ENCODE measurements at places on chromosomes 13 and 19.
A peak's percentile ranks its signal among the peaks of the same experiment; 100 is the strongest.

DNA sequence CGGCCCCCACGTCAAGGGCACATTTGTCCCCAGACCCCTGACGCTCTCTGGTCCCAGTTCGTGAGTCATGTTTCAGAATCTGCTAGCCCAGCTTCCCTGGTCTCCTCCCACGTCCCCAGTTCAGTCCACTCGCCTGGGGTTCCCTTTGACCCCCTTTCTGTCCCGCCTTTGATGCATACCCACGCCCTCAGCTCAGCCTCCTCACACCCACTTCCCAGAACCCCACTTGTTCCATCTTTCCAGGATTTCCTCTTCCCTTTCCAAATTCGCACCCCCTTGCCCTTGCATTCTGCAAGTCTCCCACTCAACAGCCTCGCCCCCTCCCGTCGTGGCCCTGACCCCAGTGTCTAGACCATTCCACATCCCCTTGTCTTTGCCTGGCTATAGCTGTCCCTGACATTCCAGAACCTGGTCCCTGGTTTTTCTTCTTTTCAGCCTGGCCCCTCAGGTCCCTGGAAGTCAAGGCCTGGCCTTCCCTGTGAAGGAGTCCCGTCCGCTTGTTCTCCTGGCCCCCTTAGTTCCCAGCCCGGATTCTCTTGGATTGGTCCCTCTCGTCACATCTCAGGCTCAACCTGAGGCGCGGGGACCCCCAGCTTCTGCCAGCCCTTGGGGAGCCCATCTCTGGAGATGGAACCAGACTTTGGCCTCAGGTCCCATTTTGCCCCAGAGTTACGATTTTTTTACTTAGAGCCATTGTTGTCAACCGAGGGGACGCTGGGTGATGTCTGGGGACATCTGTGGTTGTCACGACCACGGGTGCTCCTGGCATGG is 1.3 kb downstream of the NCLN start:
- DNase-seq, result no peak

DNA sequence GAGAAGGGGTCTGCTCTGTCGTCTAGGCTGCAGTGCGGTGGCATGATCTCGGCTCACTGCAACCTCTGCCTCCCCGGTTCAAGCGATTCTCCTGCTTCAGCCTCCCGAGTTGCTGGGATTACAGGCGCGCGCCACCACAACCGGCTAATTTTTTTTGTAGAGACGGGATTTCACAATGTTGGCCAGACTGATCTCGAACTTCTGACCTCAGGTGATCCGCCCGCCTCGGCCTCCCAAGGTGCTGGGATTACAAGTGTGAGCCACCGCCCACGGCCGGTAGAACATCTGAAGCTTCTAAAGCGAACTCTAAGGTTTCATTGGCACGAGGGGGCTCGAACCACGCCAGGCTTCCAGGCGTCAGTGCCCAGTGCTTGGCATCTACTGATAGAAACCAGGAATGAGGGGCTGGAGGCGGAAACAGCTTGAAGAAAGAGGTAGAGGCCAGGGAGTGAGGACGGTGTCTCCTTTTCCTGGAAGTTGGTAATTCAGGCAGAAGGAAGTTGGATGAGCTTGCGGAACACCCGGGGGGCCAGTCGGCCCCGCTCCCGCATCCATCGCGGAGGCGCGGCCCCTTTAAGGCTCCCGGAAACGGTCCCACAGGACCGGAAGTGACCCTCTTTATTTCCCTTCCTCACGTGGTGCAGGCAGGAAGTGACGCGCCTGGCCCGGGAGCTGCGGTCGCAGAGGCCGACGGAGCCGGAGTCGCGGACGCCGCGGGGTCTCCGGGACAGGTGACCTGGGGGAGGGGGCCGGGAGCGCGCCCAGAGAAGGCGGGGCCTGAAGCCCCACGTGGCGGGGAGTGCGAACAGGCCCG is at the start of gene CCDC9:
Gene CCDC9, plus strand, starts transcription at position 647 of the 814 bp plus-strand sequence. CDS start 1,876 bp downstream, outside the sequence.
- DNase-seq, result peak; percentile 93

GRCh38 chr19:13001502-13002165 is 6.4 kb downstream of the NFIX start:
- DNase-seq, result no peak

DNA sequence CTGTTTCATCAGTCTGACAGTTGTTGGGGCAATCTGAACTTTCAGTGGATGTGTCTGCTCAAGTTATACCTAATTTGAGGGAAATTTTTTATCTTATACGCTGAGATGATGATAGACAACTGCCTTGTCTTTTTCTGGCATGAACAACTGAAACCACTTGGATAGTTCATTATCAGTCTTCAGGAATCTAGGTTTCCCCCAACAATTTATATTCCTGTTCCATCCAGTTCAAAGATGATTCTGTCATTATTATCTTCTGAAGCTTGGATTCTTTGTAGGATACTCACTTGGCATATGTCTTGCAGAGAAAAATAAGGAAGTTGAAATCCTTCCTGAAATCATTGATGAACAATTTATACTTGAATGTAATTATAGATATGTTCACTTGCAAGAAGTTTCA is 193.7 kb downstream of the LMO7 start:
- no peak for DNase-seq

DNA sequence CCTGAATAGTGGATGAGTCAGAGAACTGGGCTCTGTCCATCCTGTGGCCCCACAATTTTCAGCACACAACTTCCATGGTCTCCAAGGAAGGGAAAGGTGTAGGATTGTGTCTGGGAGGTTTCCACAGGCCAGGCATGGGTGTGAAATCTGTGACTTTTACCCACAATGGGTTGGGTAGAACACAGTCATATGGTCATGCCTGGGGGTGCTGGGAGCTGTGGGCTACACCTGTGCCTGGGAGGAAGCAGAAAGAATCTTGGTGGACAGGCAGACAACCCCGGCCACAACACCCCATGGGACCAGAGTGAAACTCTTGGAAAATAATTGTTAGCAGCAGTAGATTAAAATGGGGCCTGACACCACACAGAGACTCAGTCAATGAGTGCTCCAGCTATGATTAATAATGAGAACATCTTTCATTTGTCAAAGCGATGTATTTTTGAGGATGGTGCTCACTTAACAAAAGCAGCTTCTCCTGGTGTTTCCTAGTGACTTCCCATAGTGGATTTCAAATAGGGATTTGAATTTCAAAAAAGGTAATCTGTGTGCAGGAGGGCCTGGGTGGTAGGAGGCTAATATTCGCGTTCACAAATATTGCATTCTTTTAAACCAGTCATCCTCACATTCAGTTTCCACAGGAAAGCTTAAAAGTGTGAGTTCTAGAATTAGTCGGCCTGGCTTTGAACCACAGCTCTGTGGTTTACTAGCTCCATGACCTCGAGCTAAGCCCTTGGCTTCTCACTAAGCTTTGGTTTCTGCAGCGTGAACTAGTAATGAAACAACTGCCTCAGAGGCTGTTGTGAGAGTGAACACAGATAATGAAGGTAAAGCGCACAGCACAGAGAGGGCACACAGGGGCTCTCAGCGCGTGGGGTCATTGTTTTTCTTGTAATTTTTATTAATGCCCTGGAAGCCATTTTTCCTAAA is 89.3 kb upstream of the UQCRFS1 start:
- DNase-seq, result no peak

GRCh38 chr13:90709319-90709718 is 638.2 kb upstream of the MIR17HG start:
- no peak for DNase-seq

DNA sequence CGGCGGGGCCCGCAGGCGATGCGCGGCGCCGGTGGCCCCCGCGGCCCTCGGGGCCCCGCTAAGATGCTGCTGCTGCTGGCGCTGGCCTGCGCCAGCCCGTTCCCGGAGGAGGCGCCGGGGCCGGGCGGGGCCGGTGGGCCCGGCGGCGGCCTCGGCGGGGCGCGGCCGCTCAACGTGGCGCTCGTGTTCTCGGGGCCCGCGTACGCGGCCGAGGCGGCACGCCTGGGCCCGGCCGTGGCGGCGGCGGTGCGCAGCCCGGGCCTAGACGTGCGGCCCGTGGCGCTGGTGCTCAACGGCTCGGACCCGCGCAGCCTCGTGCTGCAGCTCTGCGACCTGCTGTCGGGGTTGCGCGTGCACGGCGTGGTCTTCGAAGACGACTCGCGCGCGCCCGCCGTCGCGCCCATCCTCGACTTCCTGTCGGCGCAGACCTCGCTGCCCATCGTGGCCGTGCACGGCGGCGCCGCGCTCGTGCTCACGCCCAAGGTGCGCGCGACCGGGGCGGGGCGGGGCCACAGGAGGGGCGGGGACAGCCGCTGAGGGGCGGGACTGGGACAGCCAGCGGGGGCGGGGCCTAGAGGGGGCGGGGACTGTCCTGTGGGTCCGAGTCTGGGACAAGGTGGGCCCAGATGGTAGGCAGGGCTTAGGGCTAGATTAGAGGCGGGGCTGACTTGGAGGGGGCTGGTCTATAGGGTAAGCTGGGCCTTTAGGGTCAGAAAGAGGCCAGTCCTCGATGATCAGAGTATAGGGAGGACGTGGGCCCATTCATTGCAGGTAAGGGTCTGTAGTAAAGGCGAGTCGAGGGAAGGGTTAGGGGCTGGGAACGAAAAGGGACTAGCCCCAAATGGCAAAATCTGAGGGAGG is 5.1 kb downstream of the GRIN2D start:
- DNase-seq, result peak; percentile 58

GRCh38 chr19:7685546-7686445 is 5.2 kb downstream of the TRAPPC5 start:
- no peak for DNase-seq

- peak; percentile 58 for DNase-seq
Measured at GRCh38 chr19:17762505-17763229, 11.4 kb downstream of the FCHO1 start.

- no peak for DNase-seq
Measured at GRCh38 chr19:42577016-42577415, 17.7 kb downstream of the CEACAM8 start.

DNA sequence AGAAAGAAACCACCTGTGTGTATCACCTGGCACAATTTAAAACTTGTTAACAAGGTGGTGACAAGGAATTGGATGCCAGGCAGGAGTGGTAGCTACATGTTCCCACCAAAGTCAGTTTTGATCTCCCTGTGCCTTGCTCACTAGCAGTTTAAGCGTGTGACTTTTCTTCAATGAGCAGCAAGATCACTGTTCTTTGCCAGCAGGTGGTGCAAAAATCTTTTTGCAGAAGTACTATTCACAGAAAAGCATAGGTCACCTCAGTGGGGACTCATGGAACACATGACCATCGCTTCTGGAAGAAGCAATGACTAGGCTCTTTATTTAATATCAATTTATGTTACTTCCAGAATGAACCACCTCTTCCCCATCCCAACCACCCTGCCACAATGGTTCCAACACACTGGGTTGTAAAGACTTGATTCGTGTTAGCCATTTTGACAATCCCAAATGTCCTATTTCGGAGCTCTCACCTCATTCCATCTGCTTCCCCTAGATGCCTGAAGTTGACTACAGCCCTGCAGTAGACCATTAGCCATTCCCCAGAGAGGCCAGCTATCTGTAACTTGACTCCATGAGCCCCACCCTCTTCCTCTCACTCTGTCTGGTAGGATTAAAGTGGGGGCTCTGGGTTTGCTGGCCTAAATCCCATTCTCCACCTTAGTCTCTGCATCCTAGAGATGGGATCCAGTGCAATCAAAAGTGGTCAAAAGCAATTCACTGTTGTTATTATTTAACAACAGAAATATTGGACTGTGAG is 59.1 kb upstream of the TNFRSF19 start:
- DNase-seq, result no peak

GRCh38 chr19:36719687-36720556 is 32.5 kb downstream of the ZNF567 start:
- DNase-seq, result no peak

GRCh38 chr13:39963612-39964011 is 308.1 kb downstream of the COG6 start:
- DNase-seq, result no peak

GRCh38 chr19:41324231-41324702 is 14.3 kb downstream of the CCDC97 start:
- no peak for DNase-seq

- DNase-seq, result no peak
Measured at GRCh38 chr19:401866-402511, 7.0 kb downstream of the C2CD4C start.

GRCh38 chr13:99153219-99153618 is 47.4 kb upstream of the UBAC2 start:
- no peak for DNase-seq

DNA sequence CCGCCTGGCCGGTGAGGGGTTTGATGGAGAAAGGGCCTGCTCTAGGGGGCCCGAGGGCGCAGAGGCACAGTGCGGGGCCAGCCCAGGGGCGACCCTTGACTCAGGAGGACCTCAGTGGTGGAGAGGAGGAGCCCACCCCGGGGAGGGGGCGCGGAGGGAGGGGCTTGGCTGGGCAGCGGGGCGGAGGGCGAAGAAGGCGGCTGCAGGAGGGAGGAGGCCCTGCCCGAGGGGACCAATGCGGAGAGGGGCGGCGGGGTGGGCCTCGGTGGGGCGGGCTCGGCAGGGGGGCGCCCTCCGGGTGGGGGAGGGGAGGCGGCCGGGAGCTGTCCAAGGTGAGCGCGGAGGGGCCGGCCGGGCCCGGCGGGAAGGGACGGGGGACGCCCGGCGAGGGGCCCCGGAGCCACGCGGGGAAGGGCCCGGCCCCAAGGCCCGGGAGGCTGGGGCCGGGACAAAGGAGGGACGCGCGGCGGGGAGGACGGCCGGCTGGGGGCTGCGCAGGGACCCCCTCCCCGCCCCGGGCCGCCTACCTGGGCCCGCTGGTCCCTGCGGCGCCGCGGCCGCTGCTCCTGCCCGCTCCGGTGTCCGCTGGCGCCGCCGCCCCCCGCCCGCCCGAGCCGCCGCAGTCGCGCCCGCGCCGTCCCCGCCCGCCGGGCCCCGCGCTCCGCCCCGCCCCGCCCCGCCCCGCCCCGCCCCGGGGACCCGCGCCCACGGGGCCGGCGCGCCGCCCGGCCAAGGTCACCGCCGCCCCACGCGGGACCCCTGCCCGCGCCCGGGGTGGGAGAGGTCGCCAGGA is at the start of gene DIRAS1:
Gene DIRAS1, minus strand, starts transcription at position 596 of the 793 bp plus-strand sequence. CDS start 3,566 bp downstream, outside the sequence.
- DNase-seq, result peak; percentile 61

- no peak for DNase-seq
Measured at GRCh38 chr13:72521940-72522661, 205.3 kb downstream of the MZT1 start.

GRCh38 chr19:46692918-46693722 is 23.8 kb downstream of the PRKD2 start:
- DNase-seq, result no peak

DNA sequence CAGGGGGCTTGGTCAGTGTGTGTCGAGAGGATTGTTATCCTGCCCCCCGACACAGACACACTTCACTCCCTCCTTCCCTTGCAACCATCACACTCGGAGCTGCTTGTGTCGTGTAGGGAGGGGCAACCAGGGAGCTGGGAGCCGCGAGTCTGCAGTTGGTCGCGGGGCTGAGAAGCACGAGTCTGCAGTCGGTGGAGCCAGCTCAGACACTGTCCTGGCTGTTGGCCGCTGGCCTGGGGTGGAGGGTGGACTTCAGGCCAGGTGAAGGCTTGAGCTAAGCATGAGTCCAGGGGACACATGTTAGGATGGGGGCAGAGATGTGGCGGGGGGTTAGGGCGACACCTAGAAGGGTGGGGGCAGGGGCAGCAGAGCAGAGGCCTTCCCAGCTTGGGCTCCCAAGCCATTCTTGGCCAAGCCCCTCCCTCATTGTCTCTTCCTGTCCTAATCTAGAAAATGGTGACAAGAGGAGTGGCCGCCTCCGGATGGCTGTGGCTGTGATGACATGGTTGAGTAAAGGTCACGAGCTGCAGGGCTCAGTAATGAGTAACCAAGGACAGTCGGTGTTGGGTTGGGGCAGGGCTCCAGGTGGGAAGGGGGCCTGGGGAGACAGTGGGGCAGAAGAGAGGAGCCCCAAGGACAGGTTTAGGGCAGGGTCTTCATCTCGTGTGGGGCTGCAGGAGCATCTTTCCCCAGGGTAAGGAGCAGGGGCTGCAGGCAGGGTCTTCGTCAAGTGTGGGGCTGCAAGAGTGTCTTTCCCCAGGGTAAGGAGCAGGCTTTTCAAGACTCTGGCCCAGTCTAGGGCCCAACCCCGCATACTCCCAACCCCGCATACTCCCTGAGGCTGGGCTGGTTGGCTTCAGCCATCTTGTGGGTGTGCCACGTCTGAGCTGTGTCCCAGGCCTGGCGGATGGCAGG is 8.6 kb downstream of the PPP5C start:
- no peak for DNase-seq

- no peak for DNase-seq
Measured at GRCh38 chr19:30864391-30865215, 484.6 kb downstream of the TSHZ3 start.
